DMS79 treated with DMSO at 0.1 percent for 48 hours (cell line): ENCODE measurements at places on chromosomes 1 and 21.

GRCh38 chr1:184493987-184494388, 107.2 kb downstream of the C1orf21 start:
- DNase-seq, result no peak

DNA sequence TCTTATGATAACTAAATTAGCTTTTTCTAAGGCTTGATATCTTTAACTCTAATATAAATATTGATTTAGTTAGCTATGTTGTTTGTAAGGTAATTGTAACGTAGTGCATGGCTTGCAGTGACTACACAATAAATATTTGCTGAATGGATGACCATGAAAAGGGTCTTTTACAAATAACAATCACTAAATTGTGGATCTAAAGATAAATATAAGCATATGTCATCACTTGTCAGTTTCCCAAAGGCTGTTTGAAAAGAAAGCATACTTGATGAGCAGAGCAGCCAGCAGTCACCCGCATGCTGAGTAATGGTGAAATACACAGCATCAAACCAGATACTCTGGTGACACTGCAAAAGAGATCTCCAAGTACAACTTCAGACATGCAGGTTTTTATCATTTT, 92.5 kb upstream of the FMN2 start:
- DNase-seq, result no peak

DNA sequence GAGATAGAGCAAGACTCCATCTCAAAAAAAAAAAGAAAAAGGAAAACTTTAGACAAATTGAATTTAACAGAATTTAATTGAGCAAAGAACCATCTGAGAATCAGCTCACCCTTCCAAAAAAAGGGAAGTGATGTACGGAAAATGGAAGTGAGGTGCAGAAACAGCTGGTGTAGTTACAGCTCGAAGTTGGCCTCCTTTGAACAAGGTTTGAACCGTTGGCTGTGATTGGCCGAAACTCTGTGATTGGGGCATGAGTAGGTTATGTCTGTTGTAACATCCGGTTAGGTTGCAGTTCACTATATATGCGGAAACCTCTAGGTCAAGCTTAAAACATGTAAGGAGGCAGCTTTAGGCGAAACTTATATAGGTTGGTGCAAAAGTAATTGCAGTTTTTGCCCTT, 97.9 kb upstream of the KIF26B start:
- DNase-seq, result no peak

- DNase-seq, result no peak
Measured at GRCh38 chr1:218916720-218917119, 257.0 kb upstream of the LYPLAL1 start.

DNA sequence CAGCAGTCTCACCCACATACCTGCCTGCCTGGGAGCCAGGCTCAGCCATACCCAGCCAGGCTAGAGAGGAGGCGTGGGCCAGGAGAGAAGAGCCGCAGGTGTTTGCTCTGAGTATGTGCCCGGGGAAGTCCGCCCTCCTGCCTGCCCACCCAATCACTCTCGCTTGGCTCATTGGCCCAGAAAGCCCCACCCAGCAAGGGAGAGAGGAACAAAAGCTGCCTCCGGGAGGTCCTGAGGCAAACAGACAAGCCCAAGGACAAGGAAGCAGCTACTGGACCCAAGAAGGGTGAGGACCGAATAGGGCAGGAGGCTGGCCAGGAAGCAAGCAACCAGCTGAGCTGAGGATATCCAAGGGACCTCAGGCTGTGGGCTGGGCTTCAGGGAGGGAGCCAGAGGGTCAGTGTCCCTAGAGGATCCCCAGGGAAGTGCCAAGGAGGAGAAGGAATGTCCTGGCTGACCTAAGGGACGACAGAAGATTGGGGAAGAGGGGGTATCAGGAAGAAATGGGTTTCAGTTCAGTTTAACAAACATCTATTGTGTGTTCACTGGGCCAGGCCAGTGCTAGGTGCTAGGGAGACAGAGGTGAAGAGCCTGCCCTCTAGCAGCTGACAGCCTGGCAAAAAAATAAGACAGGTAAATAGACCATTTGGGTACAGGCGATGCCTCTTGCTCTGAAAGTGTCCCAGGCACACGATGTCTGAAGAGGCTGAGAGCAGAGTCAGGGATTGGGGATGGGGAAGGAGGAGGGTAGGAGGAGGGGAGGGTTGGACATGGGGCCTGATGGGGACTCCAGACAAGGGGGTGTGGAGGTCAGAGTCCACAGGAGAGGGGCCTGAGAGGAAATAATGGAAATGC, at the start of gene GJB4:
GJB4 (plus strand) TSS at position 238 of the 855 bp plus-strand sequence. CDS start 1,515 bp downstream, outside the sequence.
- DNase-seq, result no peak

DNA sequence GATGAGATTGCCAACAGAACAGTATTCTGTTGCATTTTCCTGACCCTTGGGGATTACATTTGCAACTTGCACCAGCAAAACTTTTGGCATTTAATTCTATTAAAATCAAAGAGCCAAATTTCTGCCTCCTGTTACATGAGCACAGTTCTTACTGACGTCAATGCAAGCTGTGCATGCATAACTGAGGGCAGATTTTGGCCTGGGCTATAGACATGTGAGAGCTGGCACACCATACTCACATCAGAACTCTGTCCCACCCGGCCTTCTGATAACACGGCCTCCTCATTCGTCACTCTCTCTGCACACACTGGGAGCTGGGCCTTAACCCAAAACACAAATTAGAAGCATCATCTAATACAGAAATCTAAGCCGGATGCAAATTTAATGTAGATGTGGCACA, 31.5 kb downstream of the PAPPA2 start:
- no peak for DNase-seq

DNA sequence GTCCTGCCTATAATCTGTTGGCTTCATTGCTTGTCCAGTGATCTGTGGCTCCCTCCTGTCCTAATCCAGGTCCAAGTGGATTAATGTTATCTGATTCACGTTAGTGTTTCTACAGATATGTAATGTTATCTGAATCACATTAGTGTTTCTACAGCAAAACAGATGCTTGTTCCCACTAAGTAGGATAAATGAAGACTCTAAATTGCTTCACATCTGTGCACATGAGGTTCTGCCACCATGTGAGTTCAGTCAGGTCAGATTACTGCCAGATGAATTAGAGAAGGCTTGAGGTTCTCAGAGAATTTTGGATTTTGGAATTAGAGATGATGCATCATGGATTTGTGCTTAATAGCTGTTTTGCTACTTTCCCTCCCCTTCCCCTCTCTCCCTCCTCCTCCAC, 13.2 kb downstream of the DISC1 start:
- DNase-seq, result no peak

DNA sequence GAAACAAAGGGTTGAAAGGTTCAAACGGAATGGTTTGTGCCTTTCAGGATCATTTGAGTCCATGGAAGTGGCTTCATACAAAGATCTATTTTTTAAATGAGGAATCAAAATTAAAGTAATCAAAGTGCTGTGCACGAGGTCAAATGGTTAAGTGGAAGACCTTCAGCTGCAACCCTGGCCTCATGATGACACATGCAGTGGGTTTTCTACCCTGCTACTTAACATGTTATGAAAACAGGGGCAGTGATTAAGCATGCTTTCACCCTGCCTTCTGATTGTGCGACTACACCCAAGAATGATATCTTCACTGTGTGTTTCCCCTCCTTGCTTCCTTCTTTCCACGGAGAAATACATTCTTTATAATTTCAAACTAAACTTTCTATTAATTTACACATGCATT, 604.2 kb downstream of the LRRIQ3 start:
- DNase-seq, result no peak

DNA sequence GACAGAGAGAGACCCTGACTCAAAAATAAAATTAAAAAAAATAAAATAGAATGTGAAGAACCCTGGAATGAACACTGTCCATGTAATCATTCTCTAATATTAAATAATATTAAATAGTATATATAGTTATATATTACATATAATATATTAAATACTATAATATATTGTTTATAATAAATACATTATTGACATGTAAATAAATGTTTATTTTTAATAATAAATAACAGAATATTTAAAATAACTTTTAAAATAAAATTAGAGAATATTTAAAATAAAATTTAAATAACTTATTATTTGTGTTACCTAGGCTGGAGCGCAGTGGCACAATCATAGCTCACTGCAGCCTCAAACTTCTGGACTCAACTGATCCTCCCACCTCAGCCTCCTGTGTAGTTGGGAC, 32.1 kb downstream of the TRAF5 start:
- no peak for DNase-seq

DNA sequence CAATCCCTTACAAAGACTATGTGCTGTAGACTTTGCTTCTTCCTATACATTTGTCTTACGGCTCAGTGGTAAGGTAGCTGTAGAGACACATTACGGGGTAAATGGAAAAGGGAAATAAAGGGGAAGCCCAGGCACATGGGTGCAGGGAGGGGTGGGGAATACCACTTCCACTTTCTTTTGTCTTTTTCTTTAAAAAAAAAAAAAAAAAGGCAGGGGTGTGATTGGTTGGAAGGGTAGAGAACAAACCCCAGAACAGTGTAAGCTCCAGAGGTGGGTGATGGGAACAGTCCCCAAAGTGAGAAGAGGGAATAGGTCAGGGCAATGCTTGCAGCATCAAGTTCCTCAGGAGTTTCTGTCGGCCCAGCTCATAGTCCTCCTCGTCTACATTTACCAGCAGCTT, 3.9 kb downstream of the NIT1 start:
- DNase-seq, result no peak
